Activated CD4-positive, alpha-beta T cell treated with anti-CD3 and anti-CD28 coated beads, Interleukin-2, Interleukin-6, amounts not matched to agents 100 ng/mL and 50 ng/mL, durations not matched to agents 16 hours and 8 hours (primary cell): ENCODE measurements at places on chromosomes 2 and 18.

DNA sequence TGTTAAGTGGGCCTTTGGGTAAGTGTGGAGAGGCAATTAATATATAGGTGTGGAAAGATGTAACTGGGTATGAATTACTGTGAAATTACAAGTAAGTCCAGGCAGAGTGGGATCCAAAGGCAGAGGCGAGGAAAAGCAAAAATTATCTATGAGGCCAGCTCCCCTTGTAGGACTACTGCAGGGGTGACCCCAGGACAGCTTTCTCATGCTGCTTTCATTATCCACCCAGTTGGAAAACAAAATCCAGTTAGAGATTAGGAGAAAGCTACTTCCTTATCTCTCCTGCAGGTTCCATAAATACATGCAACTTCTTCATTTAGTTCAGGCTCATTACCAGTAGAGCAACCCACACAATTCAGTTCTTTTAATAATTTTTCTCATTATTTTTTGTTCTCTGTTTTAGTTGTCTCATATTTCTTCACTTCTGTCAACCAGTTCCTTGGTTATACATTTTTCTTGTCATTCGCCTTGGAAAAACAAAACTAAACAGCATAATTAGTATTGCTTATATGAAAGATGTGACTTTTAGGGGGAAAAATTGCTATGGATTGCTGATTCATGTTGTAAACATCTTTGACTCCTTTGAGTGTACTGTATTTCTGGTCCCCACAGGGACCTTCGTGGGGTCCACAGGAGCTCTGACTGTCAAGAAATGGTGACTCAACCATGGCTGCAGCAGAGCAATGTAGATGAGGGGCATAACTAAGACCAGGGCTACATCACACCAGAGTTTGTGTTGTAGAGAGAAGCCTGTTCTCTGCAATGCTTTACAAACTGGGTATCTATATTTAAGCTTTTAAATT lies 110.4 kb upstream of the PARD3B start:
- no peak for DNase-seq

DNA sequence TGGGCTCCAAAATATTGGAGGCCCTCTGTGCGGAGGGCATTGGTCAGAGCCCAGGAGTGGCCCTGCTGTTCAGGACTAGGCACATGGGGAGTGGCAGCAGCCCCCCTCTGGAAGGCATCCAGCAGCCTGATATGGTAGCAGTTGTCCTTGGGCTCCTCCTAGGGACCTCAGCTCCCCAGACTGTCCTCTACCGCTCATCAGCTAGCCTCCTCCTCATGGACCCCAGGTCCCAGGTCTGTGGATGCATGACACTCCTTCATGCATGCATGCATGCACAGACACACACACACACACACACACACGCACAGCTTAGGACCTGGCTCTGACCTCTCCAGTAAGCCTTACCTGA lies 15.4 kb upstream of the ATP6V1B1 start:
- DNase-seq: no peak

- no peak for DNase-seq
These were observed 27.8 kb downstream of the MTX2 start for GRCh38 chr2:176297067-176297466.

GRCh38 chr2:132955871-132956615 lies 286.0 kb upstream of the LYPD1 start:
- DNase-seq: no peak

DNA sequence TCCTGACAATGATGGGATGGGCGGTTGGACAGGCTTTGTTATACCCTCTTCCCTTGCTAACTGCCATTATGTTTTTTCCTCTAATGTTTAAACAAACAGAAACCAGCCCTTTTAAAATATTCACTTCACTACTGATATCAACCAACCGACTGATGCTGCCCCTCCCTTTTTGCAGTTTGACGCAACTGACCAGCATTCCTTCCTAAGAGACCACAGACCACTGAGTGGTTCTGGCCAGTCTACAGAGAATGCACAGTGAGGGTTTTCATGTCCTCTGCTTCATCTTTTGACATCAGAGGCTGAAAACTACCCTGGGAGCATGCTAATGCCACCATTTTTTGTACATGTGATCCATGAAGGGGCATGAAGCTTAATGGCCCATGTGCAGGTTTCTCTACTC lies 85.3 kb downstream of the CYP26B1 start:
- no peak for DNase-seq

- peak; percentile 67 for DNase-seq
These were observed 206.4 kb upstream of the ID2 start for GRCh38 chr2:8475349-8476031.

DNA sequence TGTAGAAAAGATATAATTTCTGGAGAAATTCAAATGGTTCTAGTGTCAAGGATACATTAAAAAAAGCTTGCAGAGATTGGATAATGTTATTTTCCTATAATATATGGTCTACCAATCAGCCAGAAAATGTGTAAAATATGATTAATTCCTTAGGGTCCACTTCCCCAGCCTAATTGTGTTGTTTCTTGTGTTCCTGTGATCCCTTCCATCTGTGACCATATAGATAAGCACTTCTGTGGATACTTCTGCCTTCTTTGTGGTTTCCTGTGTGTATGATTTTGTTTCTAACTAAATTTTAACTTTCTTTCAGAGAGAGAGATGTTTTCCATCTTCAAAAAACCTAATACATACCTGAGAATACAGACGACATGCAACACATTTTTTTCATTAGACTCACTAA lies 367.1 kb upstream of the PIK3C3 start:
- no peak for DNase-seq

- DNase-seq: no peak
These were observed 72.0 kb downstream of the STRADB start for GRCh38 chr2:201523506-201523905.

GRCh38 chr2:128491692-128492244 lies 173.1 kb upstream of the HS6ST1 start:
- DNase-seq: no peak

DNA sequence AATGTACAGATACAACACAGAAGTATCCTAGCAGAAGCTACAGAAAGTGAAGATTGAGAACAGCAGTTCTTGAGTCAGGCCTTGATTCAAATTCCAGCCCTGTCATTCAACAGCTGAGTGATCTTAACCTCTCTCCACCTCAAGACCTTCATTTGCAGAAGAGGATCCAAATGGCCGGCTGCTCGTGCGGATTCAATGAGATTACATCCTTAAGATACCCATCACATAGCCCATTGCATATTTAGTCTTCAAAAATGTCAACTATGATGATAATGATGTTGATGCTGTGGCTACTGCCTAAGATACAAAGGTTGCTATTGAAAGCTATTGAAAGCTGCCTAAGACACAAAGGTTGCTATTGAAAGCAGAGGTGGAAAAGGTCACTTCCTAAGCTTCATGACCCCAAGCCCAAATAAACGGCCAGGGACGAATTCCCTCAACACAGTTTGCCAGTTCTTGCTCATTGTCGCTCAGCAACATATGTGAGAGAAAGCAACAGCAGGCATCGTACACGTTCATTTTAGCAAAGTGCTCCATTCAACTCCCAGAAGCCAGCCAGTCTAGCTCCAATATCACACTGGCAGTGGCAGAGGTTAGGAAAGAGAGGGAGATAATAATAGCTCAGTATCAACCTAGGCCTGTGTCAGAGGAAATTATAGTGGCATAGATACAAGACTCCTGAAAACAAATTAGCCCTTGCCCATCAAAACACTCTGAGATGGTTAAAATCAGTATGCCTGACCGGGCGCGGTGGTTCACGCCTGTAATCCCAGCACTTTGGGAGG lies 36.1 kb downstream of the MRPL35 start:
- DNase-seq: no peak

DNA sequence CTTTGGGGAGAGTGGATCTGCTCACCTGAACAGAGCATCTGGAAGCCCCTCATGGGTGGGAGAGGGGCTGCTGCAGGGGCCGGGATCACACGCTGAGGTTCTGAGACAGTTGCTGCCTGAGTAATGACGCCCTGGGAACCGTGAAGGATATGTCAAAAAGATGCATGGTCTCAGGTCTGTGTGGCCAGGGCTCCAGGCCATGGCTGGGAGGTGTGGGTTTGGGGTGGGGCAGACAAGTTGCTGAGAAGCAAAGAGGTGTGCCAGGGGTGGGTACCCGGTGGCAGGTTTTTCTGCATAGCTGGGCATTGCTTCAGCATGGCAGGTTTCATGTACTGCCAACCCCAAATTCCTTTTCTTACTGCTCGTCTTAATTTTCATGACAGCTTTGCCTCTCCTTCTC lies 133.5 kb downstream of the RPIA start:
- DNase-seq: no peak

- DNase-seq: no peak
These were observed 270.1 kb downstream of the ETAA1 start for GRCh38 chr2:67667054-67667908.

GRCh38 chr18:3481696-3482210 lies 31.8 kb downstream of the TGIF1 start:
- peak; percentile 47 for DNase-seq

DNA sequence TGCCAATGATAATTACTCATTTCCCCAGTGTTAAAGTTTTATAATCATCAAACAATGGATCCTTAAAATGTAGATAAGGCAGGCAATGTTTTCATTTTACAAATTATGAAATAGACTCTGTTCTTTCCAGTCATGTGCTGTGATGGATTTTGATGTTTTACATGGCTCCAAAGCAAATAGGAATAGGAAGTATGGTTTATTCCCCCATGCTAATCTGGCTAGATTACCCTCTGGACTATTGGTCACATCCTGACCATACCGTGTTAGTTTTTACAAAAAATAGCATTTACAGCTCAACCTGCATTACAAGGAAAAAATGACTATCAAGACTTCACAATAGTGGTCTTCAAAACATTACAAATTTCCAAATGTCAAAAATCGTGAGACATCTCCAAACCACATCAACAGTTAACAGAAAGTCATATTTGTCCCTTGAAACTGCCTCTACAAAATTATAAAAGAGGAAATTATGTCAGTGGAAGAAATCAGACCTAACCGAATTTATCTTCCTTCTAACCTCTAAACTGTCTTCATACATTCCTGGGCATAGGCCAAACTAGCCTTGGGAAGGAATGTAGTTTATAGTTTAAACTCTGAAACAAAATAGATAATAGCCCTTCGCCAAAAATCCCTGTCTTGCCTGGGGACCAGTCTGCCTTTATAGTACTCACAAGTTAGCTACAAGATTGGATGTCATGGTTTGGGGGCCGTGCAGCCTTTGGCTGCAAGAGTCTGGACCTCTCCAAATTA lies 1941.2 kb upstream of the CELF4 start:
- DNase-seq: no peak

DNA sequence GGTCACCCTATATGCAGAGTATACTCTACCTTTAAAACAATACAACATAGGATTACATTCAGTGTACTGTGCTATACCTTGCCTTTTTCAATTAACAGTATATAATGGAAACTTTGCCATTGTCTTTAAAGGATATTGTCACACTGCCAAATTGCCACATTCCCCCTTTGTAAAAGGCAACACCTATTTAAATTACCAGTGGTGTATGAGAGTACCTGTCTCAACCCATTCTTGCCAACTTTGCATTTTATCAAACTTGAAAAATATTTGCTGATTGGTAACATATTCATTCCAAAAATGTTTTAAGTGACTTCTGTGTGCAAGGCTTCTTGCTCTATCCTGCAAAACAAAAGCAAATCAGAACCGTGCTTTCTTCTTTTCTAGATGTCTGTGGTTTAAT lies 92.9 kb downstream of the FMNL2 start:
- DNase-seq: no peak

DNA sequence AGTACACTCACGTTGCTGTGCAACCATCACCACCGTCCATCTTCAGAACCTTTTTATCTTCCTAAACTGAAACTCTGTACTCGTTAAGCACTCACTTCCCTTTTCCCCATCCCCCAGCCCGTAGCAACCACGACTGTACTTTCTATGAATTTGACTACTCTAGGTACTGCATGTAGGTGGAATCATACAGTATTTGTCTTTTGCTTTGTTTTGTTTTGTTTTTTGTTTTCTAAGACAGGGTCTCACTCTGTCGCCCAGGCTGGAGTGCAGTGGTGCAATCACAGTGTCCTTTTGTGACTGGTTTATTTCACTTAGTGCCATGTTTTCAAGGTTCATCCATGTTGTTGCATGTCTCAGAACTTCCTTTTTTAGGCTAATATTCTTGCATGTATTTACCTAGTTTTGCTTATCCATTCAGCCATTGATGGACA lies 7.0 kb upstream of the TYMS start:
- DNase-seq: peak; percentile 58

DNA sequence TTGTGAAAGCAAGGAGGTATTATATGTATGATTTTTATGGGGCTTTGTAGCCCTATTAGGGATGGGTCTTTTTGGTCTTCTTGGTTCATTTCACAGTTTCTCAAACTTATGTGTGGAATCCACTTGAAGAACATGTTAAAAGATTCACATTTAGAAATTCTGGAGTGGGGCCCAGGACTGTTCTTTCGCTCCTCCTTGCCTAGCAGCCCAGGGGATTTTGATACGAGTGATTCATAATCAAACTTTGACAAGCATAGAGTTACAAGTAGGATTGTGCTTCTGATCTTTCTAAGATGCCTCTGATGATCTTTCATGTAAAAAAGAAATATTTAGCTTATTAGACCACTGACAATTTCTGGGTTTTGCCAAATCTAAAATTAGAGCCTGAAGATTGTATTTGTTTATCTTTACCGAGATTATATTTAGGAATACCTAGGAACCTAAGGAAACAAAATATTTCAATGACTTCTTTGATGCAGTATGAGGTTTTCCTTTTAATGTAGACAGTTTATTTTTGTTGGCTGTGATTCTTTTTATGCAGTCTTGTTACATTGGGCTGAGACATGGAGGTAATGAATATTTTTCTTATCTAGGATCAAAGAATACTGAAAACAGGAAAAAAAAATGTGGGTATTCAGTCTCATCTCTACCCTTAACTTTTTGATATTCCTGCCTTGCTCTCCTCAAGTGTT lies 324.0 kb downstream of the PARD3B start:
- no peak for DNase-seq

DNA sequence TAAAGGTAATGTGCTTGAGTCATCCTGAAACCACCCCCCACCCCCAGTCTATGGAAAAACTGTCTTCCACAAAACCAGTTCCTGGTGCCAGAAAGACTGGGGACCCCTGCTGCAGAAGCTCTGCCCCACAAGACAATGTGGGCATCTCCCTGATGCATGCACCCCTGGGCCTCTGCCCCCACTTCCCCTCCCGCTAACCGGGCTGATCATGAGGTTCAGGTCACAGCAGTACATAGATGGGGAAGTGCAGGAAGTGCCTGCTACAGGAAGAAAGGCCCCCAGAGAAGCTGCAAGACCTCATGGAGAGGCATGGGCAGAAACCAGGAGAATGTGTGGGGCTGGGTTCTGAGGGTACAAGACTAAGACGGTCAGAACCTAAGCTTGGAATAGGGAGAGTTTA lies 243.4 kb upstream of the ID2 start:
- no peak for DNase-seq

- DNase-seq: no peak
These were observed 26.9 kb upstream of the DARS1 start for GRCh38 chr2:136012315-136012714.

- no peak for DNase-seq
These were observed 52.4 kb downstream of the SLC66A2 start for GRCh38 chr18:79898952-79899608.

DNA sequence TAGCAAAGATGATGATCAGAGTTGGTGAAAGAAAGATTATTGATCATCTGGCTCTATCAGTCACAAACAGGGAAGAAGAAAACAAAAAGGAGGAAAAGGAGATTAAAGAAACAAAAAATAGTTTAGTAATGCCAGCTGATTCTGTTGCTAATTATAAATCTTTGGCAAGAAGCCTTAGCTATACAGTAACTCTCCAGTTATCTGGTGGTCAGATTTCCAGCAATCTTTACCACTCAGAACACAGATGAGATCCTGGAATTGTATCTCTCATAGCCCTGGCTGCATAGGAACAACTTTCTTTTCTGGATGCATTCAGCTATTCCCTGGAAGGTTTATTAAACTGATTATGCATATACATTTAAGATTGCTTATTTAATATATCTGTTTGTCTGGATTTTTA lies 256.8 kb upstream of the ZEB2 start:
- DNase-seq: no peak

GRCh38 chr2:180474716-180475115 lies 467.6 kb upstream of the CWC22 start:
- no peak for DNase-seq
